ENCODE measurements at places on chromosomes 3 and 15. TPM values are rescaled to one million over a fixed set of nuclear protein-coding genes. Genes with fewer than 3 reads are reported as not detected.

The GABRA5 gene
- polyA plus RNA-seq, result 0.09 TPM

The SYNM gene
- polyA plus RNA-seq, result 1.8 TPM

The MESP1 gene
- not detected for polyA plus RNA-seq

The SCAANT1 gene
- not detected for polyA plus RNA-seq

The C3orf49 gene
- not detected for polyA plus RNA-seq

The FANCD2 gene
- 25.5 TPM for polyA plus RNA-seq

The SCN11A gene
- polyA plus RNA-seq, result 0.01 TPM

The P2RY14 gene
- 0.26 TPM for polyA plus RNA-seq

The GOLGA6A gene
- polyA plus RNA-seq, result not detected

The SEMA3G gene
- 0.02 TPM for polyA plus RNA-seq

The ERC2 gene
- polyA plus RNA-seq, result 0.25 TPM

The CAPN3 gene
- 1.8 TPM for polyA plus RNA-seq

The SOX14 gene
- polyA plus RNA-seq, result not detected

The DNAJB8 gene
- not detected for polyA plus RNA-seq

All from fibroblast of lung (primary cell).